ENCODE measurements at places on chromosomes 5 and 9.

DNA sequence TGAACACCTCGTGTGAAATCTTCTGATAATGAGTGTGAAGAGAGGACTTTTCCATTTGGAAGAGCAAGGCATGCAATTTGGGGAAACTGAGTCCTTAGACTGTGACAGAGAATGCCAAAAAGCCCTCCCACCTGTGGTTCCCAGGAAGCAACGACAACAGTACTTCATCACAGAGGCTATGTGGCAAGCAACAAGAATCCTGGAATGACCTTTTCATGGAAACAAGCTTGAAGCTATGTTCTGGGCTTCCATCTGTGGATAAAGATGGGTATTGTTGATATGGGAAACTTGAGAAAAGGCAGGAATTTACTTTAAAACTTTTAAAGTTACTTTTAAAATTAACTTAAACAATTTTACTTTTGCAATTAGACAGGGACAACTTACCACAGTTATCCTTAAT lies 131.2 kb upstream of the ANKH start:
- DNase-seq: no peak

- DNase-seq: peak; percentile 63
Measured at GRCh38 chr5:14664270-14665100, at the start of gene OTULIN. OTULIN (plus strand) TSS chr5:14664718; CDS start chr5:14664826, 108 bp downstream.

- no peak for DNase-seq
Measured at GRCh38 chr5:175691761-175692160, 33.9 kb downstream of the HRH2 start.

DNA sequence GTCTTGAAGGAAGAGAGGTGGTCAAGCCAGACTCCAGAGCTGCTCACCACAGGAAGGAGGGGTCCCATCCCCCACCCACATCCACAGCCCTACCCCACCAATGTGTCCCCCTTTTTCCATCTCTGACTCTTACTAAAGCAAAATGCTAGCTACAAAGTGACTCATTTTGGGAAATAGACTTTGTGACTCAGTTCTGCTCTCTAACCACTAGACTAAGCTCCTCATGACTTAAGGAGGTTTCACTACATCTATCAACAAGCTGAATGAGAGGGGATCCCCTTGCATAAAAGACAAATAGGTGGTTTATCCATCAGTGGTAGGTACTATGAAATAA lies 35.1 kb upstream of the ADRB2 start:
- DNase-seq: no peak

- no peak for DNase-seq
Measured at GRCh38 chr9:136902259-136902821, 16.0 kb downstream of the TRAF2 start.

DNA sequence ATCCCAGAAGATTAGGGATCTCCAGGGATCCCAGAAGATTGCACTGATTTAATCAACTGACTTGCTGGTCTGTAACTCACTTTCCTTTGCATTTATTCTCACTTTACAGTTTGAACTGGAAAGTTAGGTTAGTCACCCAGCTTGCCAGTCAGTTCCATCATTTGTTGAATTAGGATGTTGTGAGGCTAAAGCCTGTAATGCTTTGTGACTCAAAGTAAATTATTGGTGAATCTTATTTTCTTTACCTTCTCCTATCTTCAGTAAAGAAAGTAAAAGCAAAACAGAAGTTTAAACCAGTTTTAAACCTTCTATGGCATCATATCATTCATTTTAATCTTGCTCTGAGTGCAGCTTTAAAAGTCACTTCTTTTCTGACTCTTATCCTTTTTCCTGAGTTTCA lies 85.8 kb downstream of the SLC44A1 start:
- DNase-seq: no peak

- DNase-seq: no peak
Measured at GRCh38 chr9:22158271-22158670, 149.2 kb upstream of the CDKN2B start.

All from fibroblast of skin of left biceps (primary cell).